ENCODE measurements at places on chromosomes 1 and 21.

- DNase-seq = no peak
Measured at GRCh38 chr1:38240618-38241017, 194.0 kb upstream of the POU3F1 start.

DNA sequence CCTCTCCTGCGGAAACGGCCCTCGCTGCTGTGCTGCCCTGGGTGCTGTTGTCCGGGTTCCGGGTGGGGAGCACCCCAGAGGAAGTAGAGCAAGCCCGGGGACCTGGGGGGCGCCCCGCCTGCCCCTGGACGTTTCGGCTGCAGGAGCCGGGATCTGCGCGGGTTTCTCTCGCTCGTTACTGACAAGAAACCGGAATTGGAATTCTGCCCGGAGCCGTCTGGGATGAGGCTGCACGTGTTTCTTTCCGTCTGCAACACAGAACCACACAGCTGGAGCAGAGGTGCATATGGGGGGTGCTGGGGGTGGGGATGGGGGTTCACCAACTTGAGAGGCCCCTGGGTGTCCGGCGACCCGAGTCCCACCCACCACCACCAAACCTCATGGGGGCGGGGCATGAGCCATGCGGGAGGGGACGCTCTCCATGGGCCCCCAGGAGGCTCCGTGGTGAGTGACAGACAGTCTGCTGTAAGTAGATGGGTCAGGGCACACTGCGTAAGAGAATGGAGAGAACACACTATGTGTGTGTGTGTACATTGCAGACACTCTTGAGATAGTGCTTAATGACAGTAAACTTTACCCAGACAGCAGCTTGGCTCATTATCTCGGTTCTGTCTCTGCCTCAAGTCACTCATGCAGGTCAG, 261.4 kb upstream of the C1orf174 start:
- DNase-seq = no peak

DNA sequence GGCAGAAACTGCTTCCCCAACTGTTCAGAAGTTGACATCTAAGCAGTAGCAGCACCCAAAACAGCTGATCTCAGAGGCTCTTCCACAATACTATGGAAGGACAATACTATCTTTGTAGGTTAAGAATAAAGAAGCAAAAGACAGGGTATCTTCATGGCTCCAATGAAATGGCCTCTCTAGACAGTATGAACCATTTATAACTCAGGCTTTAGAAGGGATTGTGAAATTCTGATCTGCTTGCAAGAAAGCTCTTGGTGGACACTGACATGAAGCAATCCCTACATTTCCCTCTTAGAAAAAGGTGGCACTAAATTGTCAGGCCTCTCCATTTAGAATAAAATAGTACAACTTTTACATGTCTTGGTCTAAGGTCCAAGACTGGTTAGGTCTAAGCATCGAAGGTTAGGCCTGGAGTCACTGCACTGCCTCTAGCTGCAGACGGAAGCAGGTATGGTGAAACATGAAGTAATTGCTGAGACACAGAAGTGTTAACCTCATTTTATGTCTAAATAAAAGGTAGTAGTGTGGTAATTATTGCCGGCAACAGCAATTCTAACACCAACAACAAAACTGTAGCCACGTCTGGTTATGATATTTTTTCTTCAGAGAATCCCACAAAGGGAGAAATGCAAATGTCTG, 50.6 kb upstream of the HP1BP3 start:
- DNase-seq = no peak

DNA sequence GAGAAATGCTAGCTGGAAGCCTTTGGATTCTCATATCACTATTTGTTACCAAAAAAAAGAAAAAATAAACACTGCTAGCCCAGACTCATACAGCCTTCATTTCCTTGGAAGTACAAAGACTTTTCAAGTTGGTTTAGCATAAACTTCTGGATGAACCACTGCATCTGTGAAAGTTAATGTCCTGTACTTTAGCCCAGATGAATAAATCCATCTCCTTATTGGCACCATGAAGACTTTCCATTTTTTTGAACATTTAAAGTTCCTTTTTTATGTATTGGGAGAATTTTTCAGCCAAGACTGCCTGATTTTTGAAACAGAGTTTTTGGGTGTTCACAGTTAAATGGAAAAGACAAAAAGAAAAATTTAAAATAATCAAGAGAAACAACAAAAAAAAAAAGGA, 184.0 kb upstream of the C1orf87 start:
- no peak for DNase-seq

DNA sequence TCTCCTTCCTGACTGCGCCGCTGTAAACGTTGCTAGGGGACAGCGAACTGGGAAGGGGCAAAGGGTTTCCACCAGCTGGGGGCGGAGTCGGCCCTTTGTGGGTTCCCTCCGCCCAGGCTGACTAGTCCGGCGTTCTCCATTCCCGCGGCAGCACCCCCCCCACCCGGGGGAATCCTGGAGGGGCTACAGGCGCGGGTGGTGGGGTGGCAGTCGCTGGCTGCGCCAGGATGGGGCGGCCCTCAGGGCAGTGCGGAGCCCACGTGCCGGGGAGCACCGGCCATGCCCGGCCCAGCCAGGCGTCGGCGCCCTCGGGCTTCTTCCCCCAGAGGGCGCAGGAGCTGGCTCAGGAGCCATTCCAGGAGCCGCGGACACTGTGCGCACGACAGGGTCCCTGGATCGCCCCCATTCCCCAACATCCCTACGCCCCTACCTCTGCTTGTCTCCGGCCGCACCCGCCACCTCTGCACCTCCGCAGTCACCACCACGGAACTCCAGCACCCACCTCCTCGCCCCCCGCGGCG, 476 bp downstream of the BATF3 start:
- peak; percentile 51 for DNase-seq

DNA sequence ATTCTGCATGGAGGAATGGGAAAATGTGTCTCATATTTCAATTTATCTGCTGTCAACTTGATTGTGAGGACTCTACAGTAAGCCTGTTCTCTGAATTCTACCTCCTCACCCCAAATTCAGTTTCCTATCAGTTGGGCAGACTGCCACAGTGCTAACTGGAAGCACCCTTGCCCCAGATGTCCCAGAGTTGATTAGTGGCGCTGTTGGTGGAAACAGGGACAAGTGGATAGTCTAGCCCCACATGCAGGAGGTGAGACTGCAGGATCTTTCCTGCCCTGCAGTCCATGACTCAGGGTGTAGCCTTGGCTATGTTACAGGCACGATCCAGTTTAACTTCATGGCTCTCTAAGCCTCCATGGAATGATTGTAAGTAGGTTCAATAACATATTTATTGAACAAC, 22.1 kb downstream of the ADAM30 start:
- DNase-seq = no peak

DNA sequence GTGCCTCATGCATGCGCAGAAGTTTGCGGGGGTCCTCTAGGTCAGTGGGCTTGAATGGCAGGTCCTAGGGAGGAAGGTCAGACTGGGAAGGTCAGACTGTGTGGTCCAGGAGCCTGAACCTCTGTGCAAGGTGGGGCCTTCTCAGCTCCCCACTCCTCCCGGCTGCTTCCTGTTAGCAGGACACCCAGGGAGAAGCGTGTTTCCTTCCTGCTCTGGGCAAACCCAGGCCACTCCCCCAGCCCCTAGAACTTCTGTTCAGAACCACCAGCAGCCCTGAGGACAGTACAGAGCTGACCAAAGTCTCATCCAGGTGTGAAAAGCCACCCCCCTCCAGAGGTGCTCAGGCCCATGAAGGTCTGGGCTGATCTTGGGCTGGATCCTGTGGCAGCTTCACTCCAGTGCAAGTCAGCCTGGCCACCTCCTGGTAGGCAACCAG, 29.9 kb downstream of the NAV1 start:
- peak; percentile 7 for DNase-seq

DNA sequence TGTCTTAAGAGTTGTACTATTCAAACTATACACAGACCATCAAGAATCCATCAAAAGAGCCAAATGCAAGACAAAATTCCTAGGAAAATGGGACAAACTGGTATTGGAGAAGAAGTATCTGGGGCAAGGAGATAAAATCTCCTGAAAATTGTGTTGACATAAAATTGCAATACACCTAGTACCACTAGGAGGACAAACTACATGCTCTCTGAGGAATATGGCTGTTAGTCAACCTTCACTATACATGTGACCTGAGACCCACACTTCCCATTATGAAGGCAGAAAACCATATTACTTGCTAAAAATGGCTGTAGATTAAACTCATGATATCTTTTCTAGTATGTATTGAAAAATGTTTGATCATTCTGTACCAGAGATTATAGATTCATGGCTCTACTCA, 30.0 kb downstream of the IRF2BP2 start:
- DNase-seq = peak; percentile 73

DNA sequence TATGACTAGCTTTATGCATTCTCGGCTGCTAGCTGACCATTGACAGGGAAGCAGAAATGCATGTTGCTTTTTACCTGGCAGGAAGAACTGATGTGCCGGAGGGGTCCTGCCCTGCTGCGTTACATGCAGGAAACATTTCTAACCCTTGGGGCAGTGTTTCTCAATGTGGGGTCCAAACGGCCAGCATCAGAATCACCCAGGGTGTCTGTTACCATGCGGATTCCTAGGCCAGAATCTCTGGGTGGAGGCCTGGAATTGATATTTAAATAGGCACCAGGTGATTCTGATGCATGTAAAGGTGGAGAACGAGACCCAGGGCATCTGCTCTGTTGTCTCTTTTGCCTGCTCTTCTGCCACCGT, 182.7 kb downstream of the PCP4 start:
- no peak for DNase-seq

- peak; percentile 16 for DNase-seq
Measured at GRCh38 chr1:241336335-241336734, 20.7 kb downstream of the RGS7 start.

DNA sequence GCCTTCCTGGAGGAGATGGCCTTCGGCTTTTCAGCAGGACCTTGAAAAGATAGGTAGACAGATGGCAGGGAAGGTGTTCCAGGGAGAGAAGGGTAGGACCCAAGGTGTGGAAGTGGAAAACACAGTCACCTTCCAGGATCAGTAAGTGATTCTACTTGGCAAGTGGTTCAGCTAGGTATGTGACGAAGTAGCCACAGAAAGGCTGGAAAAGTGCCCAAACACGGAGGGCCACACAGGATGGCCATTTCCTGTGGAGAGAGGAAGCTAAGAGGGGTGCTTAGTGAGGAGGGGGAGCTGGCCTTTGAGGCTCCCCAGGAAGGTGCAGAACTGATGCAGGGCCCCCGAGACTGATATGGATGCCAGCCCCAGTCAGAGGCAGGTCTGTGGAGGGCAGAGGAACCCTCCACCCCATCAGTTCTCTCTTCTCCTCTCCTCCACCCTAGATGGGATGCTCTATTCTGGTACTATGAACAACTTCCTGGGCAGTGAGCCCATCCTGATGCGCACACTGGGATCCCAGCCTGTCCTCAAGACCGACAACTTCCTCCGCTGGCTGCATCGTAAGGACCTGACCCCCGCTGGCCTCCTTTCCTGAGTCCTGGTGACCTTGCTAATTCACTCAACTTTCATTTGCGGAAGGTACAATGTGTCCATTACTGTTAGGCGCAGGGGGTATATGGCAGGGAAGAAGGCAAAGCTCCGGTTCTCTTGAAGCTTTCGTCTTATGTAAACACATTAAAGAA, 6.8 kb downstream of the SEMA4A start:
- DNase-seq = no peak

DNA sequence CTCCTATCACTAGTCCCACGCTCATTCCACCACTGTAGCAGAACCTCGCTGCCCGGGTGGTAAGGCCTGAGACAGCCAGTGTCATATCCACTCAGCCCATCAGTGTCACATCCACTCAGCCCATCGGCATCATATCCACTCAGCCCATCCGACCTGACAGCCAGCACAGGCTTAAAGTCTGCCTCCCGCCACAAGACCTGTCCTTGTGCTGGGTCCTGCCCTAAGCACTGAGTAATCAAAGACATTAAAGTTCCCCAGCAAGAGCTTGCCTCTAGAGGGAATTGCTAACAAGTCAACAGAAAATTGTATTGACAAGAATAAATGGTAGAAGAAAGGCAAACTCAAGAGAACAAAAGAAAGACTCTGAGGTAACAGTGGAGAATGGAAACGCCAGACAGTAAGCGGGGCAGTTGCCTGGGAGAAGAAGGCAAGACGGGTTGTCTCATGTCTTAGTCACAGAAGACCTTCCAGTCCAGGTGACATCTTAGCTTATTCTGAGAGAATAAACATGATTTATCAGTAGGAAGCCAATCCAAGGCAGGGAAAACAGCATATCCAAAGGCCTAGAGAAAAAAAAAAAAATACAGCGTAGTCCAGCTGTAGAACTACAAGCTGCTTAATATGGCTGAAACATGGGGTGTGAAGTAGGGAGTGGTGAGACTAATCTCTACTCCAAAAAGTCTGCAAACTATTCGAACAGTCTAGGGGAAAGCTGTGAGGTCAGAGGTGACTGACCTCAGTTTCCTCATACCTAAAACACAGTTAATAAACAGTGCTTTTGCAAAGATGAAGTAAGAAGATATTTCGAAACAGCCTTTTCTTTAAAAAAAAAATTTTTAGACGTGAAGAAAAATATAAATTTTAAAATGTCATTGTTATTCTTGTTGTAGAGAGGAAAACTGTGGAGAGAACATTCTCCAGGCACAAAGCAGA, 1.1 kb downstream of the ITLN1 start:
- no peak for DNase-seq

Measured in Kasumi-1 (cell line).